Central memory CD8-positive, alpha-beta T cell (primary cell): ENCODE measurements at places on chromosomes 3 and 15.

GRCh38 chr3:60336061-60336460 is 915.2 kb downstream of the FHIT start:
- DNase-seq, result no peak

DNA sequence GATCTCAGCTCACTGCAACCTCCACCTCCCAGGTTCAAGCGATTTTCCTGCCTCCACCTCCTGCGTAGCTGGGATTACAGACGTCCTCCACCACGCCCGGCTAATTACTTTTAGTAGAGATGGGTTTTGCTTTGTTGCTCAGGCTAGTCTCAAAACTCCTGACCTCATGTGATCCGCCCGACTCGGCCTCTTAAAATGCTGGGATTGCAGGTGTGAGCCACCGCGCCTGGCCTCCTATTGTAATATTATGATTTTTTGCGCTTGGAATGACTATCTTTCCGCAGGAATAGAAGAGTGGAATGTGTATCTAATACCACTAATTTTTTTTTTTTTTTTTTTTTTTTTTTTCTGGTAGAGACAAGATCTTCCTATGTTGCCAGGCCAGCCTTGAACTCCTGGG is 1.8 kb downstream of the ARL8B start:
- no peak for DNase-seq

GRCh38 chr3:140093742-140094141 is 158.8 kb downstream of the CLSTN2 start:
- DNase-seq, result no peak

- no peak for DNase-seq
Measured at GRCh38 chr3:67109651-67110204, 111.6 kb downstream of the KBTBD8 start.

GRCh38 chr3:64496786-64497490 is 190.9 kb downstream of the ADAMTS9 start:
- DNase-seq, result no peak

GRCh38 chr15:57866149-57866736 is 159.7 kb downstream of the POLR2M start:
- DNase-seq, result no peak

DNA sequence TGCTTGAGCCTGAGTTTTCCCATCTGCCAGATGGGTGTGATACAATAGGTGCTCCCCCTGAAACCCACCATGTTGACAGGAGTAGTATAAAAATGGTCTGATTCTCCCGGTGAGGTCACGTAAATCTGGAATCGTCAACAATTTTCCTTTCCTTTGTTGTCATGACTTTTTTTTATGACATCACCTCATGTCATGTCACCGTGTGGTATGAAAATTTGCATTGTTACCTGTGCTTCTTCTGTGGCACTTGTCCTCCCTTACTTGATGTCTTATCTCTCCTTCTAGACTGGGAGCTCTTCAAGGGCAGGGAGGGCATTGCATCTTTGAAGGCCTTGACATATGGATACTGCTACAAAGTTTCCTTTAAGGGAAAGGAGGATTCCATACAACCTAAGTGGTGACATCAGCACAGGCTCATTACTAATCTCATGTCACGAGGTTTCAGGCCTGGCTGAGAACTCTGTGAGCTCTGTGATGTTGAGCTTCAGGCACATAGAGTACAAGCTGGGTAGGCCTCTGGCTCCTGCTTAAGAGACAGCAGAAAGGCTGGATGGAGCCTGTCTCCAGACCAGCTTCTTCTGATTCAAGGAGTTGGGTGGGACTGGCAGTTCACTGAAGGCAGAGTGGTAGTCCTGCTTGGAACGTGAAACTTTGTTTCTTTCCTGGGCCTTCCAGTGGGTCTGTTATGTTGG is 66.3 kb downstream of the LPP start:
- DNase-seq, result no peak

GRCh38 chr3:13647298-13648059 is 98.6 kb downstream of the FBLN2 start:
- no peak for DNase-seq

- DNase-seq, result no peak
Measured at GRCh38 chr3:142808103-142808917, 80.6 kb downstream of the PCOLCE2 start.

GRCh38 chr15:93138681-93139250 is 49.8 kb upstream of the RGMA start:
- DNase-seq, result no peak

DNA sequence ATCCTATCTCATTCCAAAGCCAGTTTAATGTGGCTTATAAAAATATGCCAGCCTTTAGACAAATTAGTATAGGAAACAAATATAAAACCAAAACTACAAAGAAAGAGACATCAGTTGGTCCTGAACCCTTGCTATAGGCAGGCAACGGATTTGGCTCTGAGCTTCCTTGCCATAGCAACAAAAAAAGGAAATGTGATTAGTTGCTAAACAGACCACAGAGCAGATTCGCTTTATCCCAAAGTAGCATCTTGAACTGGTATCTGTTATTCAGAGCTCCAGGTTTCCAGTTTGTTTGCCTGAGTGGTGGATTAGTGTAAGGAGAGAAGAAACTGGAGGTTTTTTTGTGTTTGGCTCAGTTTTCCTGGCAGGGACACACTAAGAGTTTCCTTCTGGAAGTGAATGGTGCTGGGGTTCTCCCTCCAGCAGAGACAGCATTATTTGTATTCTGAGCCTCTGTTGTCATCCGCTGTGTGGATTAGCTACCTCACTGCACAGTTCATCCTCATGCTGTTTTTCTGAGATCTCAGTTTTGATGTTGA is 44.1 kb downstream of the CHST2 start:
- no peak for DNase-seq

GRCh38 chr3:103440539-103441203 is 1005.9 kb downstream of the ZPLD1 start:
- DNase-seq, result no peak
